ENCODE measurements at places on chromosomes 12 and 14.

- no peak for DNase-seq
Observed at GRCh38 chr12:30964896-30965612, 38.5 kb downstream of the TSPAN11 start.

DNA sequence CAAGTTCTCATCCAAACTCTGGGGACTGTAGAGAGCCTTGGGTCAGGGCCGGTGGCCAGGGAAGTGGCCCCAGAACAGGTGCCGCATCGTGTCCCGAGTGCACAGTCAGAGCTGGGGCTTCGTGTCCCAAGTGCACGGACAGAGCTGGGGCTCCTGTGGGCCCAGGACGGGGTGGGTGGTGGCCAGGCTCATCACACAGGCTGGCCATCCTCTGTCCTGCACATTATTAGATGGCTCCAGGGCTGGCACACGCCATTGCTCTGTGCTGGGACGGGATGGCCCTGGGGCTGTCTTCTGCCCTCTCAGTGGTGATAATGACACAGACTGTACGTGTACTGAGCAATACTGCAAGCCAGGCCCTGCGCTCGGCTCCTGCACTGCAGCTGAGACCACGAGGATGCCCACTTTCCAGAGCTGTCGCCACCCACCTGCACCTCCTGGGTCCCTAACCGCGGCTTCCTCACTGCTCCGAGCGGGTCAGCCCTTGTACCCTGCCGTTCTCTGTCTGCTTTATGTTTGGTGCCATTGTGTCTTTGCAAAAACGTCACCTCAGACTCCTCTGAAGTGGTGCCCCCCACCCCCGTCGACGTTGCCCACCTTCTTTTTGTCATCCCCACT, 1.9 kb downstream of the FBRSL1 start:
- DNase-seq = no peak

- DNase-seq = no peak
Observed at GRCh38 chr12:119808441-119808840, 68.7 kb downstream of the CIT start.

DNA sequence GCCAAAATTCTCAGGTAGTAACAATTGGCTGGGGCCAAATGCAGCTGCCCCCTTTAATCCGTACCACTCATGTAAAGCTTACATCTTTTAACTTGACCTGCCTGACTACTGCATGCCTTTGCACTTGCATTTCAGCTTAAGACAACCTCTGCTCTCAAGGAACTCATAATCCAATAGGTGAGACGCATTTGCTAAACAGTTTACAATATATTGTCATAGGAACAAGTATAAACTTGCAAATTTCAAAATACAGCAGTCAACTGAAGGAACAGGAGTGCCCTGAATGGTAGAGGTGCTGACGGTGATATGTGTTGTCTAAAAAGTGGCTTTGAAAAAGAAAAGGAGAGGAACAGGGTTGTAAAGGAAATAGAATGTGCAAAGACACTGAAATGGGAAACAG, 3.6 kb upstream of the BRMS1L start:
- DNase-seq = no peak

GRCh38 chr12:130281153-130281799, 56.4 kb upstream of the PIWIL1 start:
- DNase-seq = no peak

DNA sequence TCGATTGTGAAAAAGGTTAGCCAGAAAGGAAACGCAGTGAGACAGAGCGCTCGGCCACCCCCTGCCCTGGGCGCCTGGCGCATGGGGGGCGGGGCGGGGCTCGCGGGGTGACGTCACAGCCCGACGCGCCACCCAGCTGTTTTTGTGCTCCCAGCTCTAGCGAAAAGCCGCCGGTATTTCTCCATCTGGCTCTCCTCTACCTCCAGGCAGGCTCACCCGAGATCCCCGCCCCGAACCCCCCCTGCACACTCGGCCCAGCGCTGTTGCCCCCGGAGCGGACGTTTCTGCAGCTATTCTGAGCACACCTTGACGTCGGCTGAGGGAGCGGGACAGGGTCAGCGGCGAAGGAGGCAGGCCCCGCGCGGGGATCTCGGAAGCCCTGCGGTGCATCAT, at the start of gene GABARAPL1:
GABARAPL1 (plus strand) TSS at position 139 of the 393 bp plus-strand sequence; CDS start at position 392, 253 bp downstream.
- DNase-seq = peak; percentile 82

GRCh38 chr12:111803038-111803626, 36.4 kb downstream of the ALDH2 start:
- no peak for DNase-seq

DNA sequence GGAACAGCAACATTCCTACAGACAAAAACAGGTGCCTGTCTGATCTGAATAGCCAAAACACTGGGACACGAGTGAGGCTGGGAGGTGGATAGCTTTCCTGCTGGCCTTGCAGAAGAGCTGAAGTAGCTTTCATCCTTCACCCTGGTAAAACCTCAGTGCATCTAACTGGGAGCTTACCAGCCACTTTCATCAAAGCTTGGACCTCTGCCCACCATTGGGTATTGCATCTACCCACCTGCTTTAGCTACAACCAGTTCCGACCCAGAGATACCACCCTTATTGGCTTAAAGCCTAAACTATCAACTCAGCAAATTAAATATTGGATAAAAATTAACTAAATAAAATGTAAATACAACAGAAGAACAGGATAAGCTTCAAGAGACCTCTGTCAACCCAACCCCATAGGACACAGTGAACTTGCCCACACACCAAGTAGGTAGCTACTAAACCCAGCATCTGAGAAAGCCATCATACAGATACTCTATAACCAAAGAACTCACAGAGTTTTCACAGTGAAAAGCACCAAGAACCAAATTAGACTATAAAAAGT, 866.3 kb downstream of the FSCB start:
- DNase-seq = no peak

GRCh38 chr12:58365087-58365390, 423.7 kb downstream of the ATP23 start:
- DNase-seq = no peak

- DNase-seq = no peak
Observed at GRCh38 chr12:40569626-40570179, 122.5 kb upstream of the CNTN1 start.

- no peak for DNase-seq
Observed at GRCh38 chr12:59895166-59895775, 299.4 kb downstream of the SLC16A7 start.

GRCh38 chr12:103401421-103401820, 94.3 kb downstream of the C12orf42 start:
- no peak for DNase-seq

GRCh38 chr12:38905480-38906351, at the start of gene CPNE8:
TSS of gene CPNE8 (minus strand) at chr12:38905591. CDS start at chr12:38905534, 57 bp downstream.
- DNase-seq = peak; percentile 75

GRCh38 chr14:51168215-51168613, 71.8 kb upstream of the TMX1 start:
- no peak for DNase-seq

GRCh38 chr14:74599946-74600345, 12.1 kb downstream of the LTBP2 start:
- DNase-seq = no peak

DNA sequence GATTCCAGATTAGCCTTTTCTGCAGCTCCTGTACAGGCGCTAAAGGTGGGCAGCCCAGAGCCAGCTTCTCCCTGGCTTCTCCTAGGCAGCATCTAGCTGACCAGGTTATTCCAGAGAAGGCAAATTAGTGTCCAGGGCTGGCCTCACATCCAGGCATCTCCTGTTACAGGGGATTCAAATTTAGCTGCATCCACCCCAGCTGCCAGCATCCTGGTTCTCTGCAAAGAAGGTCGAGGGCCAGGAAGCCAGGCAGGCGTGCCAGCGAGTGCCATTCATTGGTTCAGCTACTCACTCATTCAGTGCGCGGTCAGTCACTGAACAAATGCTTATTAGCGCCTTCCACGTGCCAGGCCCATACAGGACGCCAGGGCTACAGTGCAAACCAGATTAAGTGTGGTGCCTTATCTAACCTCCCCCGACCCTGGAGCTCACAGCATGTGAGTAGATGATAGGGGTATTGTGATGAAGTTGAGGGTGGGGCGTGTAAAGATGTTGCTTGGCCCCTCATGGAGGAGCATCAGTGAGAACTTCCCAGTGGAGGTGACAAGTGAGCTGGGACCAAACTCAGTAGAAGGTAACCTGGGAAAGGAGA, 15.7 kb upstream of the FAM222A start:
- DNase-seq = no peak

- peak; percentile 65 for DNase-seq
Observed at GRCh38 chr14:100303179-100303578, 3.1 kb downstream of the SLC25A29 start.

DNA sequence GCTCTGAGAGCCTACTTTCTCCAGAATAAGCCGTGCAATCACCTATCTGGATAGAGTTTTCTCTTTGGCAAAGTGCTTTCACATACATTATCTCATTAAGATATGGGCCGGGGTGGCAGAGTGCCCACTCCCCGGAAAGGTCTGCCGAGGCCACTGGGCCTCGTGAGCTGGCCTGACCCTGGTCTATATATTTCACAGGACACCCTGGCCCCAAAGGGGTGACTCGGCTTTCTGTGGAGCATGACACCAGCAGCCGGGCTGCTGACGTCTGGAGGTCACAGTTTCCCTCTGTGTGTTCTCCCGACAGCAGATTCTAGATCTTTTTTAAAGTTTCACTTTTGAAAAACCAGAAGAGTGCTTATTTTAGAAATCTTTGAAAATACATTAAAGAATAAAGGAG, 27.9 kb upstream of the ATP2A2 start:
- no peak for DNase-seq

- no peak for DNase-seq
Observed at GRCh38 chr14:36223558-36223957, 47.0 kb upstream of the PTCSC3 start.

- no peak for DNase-seq
Observed at GRCh38 chr12:122886851-122887818, 8.8 kb downstream of the VPS37B start.

DNA sequence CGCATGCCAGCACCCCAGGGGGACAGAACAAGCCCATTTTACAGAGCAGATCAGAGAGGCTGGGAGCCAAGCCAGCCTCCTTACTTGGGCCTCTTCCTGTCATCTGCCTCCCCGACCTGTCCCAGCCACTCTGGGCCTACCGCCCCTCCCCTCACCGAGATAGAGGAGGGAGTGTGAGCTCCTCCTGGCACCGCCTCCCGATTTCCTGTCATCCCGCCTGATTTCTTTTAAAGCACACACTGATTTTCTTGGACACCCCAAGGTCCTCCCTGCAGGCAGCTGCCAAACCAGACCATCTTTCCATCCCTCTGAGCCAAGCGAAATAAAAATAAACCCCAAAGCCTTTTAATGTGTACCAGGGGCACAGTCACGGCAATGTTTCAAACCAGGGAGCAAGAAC, 108.4 kb downstream of the RFLNA start:
- no peak for DNase-seq

DNA sequence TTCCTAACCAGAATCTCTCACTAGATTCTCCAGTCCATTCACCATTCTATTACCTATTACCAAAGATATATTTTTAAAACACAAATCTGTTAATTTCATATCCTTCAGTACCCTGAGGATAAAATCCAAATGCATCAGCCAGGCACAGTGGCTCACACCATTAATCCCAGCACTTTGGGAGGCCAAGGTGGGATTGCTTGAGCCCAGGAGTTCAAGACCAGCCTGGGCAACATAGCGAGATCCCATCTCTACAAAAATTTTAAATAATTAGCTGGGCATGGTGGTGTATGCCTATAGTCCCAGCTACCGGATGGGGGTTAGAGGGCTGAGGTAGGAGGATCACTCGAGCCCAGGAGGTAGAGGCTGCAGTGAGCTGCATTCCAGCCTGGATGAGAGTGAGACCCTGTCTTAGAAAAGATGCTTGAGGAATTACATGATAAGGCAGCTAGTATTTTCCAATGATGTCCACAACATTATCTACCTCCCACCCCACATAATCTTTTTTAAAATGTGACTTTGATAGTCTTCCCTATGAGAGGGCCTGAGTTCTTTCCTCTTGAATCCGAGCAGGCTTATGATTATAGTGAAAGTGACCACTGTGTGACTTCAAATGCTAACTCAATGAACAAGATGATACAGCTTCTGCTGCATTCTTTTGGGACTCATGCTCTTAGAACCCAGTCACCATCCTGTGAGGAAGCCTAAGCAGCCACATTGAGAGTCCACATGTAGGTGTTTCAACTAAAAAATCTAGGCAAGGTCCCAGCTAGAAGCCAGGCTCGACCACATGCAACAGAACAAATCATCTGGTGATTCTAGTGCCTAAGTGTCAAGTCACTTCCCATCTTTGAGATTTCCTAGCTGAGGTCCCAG, 18.0 kb downstream of the HECTD1 start:
- no peak for DNase-seq

- DNase-seq = no peak
Observed at GRCh38 chr12:125071456-125071855, 6.2 kb downstream of the AACS start.

DNA sequence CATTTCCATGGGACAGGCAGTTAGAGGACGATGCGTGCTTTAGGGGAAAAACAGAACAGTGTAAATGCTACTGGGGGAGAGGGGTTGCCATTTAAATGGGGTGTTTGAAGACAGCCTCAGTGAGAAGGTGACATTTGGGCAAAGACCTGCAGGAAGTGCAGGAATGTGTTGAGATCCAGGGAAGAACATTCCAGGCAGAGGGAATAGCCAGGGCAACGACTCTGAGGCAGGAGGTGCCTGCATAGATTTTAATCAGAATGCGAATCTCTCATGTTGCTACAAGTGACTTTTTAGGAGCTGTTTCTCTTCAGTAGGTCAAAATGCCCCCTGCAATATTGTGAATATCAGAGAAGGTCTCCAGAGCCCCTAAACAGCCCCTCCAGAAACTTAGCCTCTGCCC, 7.6 kb upstream of the SCARB1 start:
- no peak for DNase-seq

- no peak for DNase-seq
Observed at GRCh38 chr12:112837629-112838197, 46.2 kb downstream of the RPH3A start.

DNA sequence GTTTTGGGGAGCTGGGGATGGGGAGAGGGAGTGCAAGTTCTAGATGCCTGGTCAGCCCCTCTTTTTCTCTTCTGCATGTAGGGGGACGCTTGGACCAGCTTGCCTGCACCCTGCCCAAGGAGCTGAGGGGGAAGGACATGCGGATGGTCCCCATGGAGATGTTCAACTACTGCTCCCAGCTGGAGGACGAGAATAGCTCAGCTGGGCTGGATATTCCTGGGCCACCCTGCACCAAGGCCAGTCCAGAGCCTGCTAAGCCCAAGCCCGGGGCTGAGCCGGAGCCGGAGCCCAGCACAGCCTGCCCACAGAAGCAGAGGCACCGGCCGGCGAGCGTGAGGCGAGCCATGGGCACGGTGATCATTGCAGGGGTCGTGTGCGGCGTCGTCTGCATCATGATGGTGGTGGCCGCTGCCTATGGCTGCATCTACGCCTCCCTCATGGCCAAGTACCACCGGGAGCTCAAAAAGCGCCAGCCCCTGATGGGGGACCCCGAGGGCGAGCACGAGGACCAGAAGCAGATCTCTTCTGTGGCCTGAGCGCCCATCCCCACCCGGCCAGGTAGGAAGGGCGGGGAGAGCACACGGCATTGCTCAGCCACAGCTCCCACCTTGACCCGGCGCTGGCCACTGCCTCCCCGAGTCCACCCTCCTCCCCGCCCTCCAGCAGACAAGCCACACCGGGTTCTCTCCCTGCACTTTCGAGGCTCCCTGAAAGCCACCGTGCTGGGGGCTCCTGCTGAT, 14.0 kb downstream of the LRTM2 start:
- no peak for DNase-seq

GRCh38 chr12:48193623-48194022, 9.5 kb downstream of the OR10AD1 start:
- no peak for DNase-seq
